ENCODE measurements at places on chromosomes 6 and 20. TPM values are rescaled to one million over a fixed set of nuclear protein-coding genes. Genes with fewer than 3 reads are reported as not detected.

TLDC2 gene
- total RNA-seq, result 0.59 TPM

LY6G6D gene
- total RNA-seq, result 10.3 TPM

DNA sequence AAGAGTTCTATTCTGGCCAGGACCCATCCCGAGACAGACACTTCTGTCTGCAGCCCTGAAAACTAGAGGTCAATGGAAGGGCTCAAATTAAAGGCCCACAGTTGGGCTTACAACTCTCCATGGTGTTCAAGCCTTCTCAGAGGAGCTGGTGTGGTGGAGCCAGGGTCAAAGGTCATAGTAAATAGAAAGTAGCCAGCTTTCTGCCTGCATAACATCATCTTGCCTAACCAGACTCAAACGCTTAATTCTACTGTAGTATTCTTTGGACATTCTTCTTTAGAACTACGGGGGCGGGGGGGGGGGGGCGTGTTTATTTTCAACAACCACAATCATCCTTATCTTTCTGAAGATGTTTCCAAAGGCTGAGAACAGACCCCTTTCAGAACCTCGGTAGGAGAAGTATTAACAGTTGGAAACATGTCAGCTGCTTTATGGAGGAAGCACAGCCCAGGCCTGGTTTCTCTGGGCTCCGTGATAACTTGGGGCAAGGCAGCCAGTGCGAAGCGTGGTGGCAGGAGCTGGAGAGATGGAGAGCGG lies 1.5 kb upstream of the RREB1 start:
- no peak for DNase-seq

FLOT1 gene
- 32.6 TPM for total RNA-seq

CBLN4 gene
- 0.10 TPM for total RNA-seq

PAK5 gene
- 0.30 TPM for total RNA-seq

DNA sequence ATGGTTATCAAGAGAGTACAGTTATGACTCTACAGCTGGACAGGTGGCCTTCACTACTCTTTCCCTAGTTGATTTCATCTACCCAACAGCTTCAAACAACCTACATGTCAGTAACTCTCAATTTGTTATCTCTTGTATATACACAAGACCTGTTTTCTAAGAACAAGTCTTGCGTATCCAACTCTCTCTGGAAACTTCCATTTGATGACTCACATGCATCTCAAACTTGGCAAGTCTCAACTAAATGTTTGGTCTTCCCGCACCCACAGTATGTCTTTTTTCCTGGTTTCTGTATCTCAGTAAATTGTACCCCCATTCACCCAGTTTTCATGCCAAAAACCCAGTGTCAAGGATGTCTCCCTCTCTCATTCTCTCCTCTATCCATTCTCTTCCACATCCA lies 97.7 kb downstream of the BTBD9 start:
- DNase-seq, result no peak

PSORS1C1 gene
- 5.9 TPM for total RNA-seq

NELFE gene
- 46.1 TPM for total RNA-seq

GRCh38 chr20:31472395-31473330 lies 2.3 kb downstream of the DEFB124 start:
- no peak for DNase-seq

- DNase-seq, result no peak
Observed at GRCh38 chr6:41077536-41077935, 4.8 kb downstream of the NFYA start.

DNA sequence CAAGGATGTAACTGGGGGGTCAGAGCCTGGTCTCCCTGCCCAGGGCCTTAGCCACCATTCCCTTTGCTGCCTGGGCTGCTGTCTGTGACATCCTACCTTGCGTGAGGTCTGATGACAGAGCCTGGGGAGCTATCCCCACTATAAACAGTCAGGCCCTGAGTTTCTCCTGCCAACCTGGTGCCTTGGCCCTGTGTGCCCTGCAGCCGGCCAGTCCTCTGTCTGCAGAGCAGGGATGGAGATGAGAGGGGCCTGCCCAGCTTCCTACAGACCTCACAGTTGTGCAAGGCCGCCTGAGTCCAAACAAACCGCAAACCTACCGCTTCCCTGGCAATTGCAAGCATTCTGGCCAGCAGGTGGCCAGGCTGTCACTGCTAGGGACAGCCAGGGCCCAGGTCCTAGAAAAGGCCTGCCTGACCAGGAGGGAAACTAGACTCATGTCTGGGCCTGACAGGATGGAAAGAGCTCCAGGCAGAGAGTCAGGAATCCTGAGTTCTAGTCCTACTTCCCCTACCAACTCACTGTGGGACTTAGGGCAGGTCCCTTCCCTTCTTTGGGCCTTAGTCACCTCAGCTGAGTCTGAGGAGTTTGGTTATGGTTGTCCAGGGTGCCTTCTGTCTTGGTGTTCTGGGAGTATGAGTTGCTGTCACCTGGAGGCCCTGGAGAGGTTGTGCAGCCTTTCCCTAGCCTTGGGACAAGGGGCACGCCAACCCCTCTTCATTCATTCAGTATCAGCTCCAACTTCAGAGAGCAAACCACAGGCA lies 86.2 kb downstream of the VEGFA start:
- no peak for DNase-seq

DNA sequence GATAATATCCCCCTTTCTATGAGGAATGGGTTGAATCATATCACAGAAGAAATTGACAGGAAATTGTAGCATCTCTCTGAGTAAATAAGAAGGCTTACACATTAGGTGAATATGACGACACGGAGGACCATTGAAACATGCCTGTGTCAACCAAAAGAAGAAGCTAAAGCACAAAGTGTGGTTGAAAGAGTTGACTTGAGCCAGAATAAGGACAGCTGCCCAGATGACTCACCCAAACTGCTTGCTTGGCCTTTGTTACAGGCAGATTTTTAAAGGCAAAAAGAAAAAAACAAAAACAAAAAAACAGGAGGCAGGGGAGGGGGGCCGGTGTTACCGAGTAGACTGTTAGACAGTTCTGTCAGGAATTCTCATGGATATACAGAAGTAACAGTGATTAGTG lies 129.8 kb upstream of the EDN1 start:
- DNase-seq, result no peak

DNA sequence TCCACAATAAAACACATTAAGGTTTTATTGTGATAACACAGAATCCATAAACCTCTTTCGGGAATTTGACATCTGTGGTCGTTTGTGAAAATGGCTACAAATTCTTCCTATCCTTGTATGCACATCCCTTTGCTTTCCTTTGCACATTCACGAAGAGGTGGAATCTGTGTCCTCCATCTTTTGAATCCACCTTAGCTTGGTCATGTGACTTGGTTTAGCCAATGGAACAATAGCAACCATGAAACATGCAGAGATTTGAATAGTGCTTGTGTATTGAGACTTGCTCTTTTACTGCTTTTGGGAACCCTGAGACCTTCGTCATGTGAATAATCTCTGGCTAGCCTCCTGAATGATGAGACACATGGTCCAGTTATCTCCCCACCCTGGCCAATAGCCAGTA lies 49.7 kb upstream of the NOP56 start:
- no peak for DNase-seq

VSTM2L gene
- total RNA-seq, result 4.1 TPM

DNA sequence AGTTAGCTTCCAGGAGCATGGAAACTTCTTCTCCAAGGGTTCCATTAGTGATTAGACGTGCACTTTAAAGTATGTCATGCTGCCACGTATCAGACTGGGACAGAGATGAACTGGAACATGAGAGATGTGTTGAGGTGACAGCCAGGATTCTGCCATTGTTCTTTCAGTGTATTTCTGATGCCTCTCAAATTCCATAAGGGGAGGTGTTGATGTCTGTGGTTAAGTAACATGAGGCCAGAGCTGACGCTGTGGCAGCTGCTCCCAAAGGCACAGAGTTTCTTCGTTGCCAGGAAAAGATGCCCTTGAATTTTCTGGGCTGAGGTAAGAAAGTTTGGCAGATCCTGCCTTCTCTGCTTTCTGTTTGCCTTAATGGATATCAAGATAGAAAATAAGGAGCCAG lies 63.5 kb downstream of the TRMT6 start:
- no peak for DNase-seq

- peak; percentile 57 for DNase-seq
Observed at GRCh38 chr6:138815797-138816528, 20.1 kb downstream of the ECT2L start.

SLC22A23 gene
- 11.8 TPM for total RNA-seq

- DNase-seq, result peak; percentile 38
Observed at GRCh38 chr6:125791151-125791819, 525 bp downstream of the NCOA7 start.

SGK2 gene
- total RNA-seq, result 8.3 TPM

- peak; percentile 56 for DNase-seq
Observed at GRCh38 chr20:62818592-62819493, 2.0 kb downstream of the COL9A3 start.

EYA4 gene
- total RNA-seq, result 5.7 TPM

GRCh38 chr20:59784365-59784764 lies 149.1 kb downstream of the SYCP2 start:
- no peak for DNase-seq

DNA sequence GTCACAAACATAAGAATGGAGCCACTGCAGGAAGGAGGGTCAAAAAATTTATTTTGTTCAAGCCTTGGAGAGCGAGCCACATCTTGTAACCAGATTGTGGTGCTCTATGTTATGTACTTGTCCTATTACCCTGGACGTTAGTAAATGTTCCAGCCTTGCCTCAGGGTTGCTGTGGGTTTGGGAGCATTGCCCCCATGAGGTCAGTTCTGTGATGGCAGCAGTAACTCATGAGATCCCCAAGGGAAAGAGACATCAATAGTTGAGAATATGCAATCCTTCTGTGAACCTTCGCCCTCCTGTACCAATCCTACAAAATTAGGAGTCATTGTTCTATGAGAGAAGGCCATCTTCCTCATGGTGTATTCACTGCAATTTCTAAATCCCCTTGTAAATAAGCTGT lies 16.4 kb upstream of the CFAP206 start:
- DNase-seq, result no peak

DNA sequence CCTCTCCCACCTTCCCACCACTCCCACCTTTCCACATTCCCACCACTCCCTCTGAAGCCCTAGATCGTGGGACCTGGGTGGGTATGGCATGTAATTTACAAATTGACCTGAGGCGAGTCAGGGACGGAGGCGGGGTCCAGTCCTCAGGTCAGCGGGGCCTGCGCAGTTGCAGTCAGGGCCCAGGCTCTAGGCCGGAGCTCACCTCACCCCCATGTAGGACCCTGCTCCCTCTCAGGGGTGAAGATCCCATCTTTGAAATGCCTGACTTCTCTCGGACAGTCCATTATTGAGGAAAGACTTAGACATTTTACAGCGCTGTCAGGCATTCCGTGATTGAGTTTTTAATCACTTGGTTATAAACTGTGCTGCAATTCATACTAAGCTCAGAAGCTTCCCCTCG lies 10.5 kb downstream of the THBS2 start:
- DNase-seq, result no peak

QKI gene
- total RNA-seq, result 152 TPM

DNA sequence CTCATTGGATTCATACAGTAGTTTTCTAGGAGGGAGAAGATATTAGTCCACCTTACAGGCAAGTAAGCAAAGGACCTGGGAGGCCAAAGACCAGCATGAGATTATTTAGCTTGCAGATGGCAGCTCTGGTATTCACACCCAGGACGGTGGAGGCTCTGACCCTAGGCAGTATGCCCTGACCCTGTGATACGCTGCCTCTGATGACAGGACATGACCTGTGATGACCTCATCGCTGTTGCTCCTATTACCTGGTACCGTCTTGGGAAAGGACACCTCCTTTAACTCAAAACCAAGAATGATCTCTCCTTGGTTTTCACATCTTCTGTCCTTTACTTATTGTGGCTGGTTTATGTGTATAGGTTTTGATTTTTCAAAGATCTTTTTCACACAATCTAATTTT lies 298.6 kb downstream of the CLIC5 start:
- DNase-seq, result no peak

DNA sequence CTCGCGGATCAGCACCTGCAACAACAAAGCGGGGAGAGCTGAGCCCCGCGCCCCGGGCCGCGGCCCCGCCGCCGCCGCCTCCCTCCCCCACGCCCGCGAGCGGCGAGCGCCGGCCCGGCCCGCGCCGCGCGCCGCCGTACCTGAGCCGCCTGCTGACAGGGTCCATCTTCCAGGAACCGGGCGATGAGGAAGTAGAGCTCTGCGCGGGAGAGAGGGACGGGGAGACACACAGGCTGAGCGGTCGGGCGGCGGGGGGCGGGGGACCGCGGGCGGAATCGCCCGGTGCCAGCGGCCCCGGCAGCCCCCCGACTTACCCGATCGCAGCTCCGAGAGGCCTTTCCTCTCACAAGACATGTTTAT lies 359 bp downstream of the PHIP start:
- no peak for DNase-seq
